ENCODE measurements at places on chromosomes 1 and 21. TPM values are rescaled to one million over a fixed set of nuclear protein-coding genes. Genes with fewer than 3 reads are reported as not detected.

The FOXO6 gene
- 0.66 TPM for total RNA-seq

The PEAR1 gene
- total RNA-seq = 45.9 TPM

The ITLN2 gene
- total RNA-seq = 0.27 TPM

The RPAP2 gene
- total RNA-seq = 15.8 TPM

The LAD1 gene
- not detected for total RNA-seq

The SPATA21 gene
- total RNA-seq = under 0.01 TPM

The SPOCD1 gene
- 57.9 TPM for total RNA-seq

The ATP1A2 gene
- total RNA-seq = not detected

The ADORA3 gene
- 0.13 TPM for total RNA-seq

The GRIK1 gene
- total RNA-seq = not detected

The CD84 gene
- not detected for total RNA-seq

The DIO1 gene
- not detected for total RNA-seq

Measured in thoracic aorta endothelial cell (primary cell).